ENCODE measurements at places on chromosomes 3 and 15. TPM values are rescaled to one million over a fixed set of nuclear protein-coding genes. Genes with fewer than 3 reads are reported as not detected.

DNA sequence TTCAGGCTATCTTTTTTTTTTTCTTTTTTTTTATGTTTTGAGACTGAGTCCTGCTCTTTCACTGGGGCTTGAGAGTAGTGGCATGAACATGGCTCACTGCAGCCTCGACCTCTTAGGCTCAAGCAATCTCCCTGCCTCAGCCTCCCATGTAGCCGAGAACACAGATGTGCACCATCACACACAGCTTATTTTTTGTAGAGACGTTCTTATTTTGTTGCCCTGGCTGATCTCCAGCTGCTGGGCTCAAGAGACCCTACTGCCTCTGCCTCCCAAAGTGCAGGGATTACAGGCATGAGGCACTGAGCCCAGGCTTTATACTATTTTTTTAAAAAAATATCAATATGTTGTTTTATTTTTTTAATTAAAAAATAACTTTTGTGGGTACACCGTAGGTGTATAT, 467.3 kb downstream of the CADM2 start:
- no peak for DNase-seq

DNA sequence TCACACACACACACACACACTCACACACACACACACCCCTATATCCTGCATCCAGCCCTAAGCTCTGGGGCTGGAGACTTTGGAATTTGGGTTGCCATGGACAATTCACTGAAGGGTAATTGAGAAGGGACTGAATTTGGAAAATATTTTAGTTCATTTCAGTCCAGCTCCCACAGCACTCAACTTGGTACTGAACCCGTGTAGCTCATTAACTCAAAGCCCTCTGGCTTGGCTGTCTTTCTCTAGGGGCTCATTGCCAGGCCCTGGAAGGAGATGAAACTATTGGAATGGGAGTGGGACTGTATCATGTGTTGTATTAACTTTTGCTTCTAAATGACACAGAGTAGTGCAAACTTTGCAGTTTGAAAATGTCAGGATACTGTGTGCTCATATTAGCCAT, 157.3 kb downstream of the EPHB1 start:
- no peak for DNase-seq

GRCh38 chr3:40185029-40185695, 124.3 kb upstream of the EIF1B start:
- DNase-seq: no peak

GRCh38 chr3:168049367-168049974, 46.3 kb downstream of the GOLIM4 start:
- no peak for DNase-seq

DNA sequence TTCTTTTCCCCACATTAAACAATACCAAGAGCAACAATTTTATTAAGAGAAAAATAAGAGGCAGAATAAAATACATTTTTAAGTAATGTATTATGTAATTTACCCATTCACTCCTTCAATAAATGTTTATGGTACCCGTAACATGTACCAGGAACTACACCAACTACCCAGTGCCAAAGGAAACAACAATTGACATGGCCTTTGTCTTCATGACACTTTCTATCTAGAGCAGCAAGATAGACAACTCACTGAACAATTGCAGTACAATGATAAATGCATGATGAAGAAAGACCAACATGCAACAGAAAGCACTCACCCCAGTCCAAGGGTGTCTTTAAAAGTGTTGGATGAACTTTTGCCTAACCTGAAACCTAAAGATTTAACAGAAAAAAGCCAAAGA, 493.8 kb downstream of the IGSF11 start:
- no peak for DNase-seq

DNA sequence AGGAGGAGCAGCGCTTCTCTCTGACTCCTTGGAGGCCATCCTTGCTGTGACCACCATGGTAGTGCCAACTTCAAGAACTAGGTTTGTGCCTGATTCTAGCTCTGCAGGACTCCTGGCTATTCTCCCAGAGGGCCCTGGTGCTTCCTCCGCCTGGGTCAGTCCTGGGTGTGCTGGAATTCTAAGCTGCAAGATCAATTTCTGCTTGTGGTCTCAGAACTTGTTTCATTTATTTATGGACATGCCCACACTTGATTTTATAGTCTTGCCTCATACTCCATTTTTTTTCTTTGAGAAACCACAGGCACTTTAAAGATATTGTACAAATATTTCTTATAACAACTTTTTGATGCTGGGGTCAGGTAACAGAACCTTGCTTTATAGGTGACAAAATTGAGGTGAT, 87.6 kb downstream of the PDCD6IP start:
- no peak for DNase-seq

DNA sequence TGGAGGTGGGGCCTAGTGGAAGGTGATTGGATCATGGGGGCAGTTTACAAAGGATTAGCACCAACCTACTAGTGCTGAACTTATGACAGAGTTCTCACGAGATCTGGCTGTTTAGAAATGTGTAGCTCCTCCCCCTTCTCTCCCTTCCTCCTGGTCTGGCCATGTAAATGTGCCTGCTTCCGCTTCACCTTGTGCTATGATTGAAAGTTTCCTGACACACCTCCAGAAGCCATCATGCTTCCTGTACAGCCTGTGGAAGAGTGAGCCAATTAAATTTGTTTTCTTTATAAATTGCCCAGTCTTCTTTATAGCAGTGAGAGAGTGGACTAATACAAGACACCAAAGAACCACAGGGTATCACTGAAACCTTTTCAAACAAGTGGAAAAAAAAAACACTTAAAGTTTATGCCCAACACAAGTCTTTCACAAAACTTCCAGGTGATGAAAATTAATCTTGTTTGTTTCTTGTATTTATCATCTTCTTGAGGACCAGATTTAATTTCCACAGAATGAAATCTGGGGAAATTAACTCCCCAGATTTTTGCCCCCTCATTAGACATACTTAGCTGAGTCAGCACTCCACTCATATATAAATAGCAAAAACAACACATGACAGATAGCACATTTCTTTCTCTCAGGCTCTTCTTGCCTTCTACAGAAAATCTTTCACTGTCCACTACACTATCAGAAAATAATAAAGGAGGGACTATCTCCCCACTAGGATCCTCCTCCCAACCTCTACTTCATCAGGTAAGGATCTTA, 847.2 kb downstream of the TUSC7 start:
- no peak for DNase-seq

DNA sequence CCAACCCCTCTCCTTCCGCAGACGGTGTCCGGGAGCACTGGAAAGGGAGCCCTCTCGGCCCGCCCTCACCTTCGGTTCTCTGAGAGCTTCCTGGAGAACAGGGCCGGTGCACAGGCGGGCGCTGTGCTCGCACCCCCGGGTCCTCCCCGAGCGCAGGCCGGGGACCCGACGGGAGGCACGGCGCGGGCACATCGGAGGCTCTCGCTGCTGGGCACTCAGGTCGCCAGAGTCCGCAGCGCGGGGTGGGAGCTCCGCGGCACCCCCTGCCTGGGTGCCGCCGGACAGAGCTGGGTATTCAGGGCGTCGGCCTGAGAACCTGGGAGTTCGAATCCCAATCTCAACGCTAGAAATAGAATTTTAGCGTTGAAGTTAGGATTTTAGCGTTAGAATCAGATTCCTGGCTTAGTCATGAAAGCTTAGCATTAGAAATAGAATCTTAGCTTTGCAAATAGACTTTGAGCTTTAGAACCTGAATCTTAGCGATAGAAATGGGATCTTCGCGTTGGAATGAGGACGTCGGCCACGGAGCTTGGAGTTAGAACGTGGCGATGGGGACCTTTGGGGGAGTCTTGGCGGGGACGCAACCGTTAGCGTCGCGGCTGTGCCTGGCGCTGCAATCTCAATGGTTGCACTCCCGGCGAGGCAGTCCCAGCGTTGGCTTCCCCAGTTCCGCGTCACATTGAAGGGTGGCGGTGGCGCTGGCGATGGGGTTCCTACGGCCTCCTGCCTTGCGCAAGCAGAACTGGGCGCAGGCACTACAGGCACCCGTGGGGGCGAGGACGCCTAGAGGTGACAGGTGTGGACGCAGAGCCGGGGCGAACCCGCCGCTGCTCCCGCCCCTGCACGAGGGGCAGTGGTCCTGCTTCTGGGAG, 549 bp downstream of the TRH start:
- peak; percentile 79 for DNase-seq

GRCh38 chr3:1251282-1252060, 158.6 kb downstream of the CNTN6 start:
- DNase-seq: no peak

GRCh38 chr15:37056177-37057121, 43.9 kb downstream of the MEIS2 start:
- no peak for DNase-seq

DNA sequence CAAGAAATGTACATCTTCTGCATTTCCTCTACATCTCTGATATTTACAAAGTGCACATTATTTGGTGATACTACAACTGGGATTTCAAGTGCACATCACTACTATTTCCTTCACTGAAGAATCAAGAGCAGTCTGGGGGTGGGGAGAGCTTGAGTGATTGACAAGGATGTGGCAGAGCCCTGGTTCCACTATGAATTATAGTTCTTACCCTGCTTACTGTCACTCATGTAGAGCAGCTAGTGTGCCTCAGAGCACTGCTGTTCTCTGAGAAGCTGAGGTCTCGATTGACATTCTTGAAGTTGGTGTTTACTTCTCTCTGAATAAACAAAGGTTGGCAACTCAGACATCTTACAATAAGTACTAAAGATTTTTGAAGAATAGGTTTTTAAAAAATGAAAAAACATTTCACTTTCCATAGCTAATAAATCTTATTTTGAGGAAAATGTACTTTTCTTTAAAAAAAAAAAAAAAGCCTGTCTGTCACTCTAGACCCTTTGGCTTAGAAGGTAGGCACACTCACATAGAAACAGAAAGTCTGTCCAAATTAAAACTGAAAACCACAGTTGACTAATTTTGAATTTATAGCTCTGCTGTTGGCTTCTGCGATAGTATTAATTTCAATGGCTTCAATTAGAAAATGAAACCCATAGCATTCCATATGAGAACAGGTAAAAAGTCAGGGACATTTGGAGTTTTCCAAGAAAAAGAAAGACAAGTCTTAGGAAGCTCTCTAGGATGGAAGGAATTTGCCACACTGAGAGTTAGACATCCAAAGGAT, 5.6 kb downstream of the GREM1 start:
- no peak for DNase-seq

DNA sequence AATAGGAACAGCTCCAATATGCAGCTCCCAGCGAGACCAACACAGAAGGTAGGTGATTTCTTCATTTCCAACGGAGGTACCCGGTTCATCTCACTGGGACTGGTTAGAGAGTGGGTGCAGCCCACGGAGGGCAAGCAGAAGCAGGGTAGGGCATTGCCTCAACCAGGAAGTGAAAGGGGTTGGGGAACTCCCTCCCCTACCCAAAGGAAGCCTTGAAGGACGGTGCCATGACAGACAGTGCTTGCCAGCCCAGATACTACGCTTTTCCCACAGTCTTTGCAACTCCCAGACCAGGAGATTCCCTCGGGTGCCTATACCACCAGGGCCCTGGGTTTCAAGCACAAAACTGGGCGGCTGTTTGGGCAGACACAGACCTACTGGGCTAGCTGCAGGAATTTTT, 576.9 kb upstream of the NECTIN3 start:
- no peak for DNase-seq

Gene TF
- total RNA-seq: 7.4 TPM

Gene ELL3
- 2.5 TPM for total RNA-seq

Gene CLK3
- 63.7 TPM for total RNA-seq

Gene DAPK2
- 8.0 TPM for total RNA-seq

Gene AHSG
- total RNA-seq: not detected

Gene HRH1
- total RNA-seq: 22.4 TPM

Gene IL16
- 19.5 TPM for total RNA-seq

Gene ITIH3
- total RNA-seq: 5.7 TPM

Measured in aorta (tissue), 5 donors.